ENCODE measurements at places on chromosomes 6 and 20.

GRCh38 chr20:60691966-60692615, 560.0 kb upstream of the CDH4 start:
- DNase-seq = no peak

DNA sequence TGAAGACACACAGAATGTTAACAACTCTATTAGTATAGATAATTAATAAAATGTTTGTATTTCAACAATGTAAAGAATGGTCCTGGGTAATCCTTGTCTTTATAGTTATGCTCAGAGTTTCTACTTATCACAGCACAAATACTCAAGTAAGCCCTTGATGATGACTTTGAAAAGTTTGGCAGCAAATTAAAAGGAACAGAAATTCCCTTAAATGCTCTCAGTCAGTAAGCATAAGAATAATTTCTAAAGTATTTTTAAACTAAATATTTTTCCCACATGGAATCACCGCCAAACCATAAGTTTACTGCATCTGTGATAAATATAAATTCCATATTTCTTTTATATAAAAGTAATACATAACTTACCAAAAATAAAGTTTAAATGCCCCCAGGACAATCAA, 96.1 kb downstream of the COL12A1 start:
- no peak for DNase-seq

- no peak for DNase-seq
These were observed 32.1 kb upstream of the PPP1R3G start for GRCh38 chr6:5053038-5053437.

DNA sequence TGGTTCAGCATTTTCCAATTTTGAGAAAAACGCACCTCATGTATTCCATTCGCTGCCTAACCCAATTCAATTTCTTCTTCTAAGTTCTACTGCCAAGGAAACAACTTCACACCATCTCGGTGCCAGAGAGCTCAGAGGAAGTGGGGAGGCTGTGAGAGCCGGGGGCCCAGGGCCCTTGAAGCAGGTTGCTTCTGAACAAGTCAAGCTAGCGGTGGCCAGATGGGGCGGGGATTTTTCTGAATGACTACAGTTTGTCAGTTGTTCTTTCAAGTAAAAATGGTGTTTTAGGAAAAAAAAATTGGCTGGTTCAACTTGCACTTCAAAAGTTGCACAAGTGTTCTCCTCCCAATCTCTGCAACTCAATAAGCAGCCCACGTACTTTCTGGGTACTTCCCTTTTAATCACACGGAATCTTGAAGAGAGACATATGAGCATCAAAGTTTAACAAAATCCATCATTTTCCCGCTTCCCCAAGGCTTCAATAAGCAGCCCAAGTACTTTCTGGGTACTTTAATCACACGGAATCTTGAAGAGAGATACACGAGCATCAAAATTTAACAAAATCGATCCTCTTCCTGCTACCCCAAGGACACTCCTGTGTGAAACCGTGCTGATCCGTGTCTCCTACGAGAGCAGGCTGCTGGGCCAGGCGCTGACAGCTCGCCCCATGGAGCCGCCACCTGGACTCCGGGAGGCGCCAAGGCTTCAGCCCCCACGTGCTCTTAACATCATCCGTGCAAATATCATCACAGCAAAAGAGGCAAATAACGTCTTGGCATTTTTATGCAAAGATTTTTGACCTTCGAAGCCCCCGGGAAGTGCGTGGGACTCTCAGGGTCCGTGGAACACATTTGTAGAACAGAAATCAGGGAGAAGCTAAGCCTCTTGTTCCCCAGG, 186.7 kb upstream of the PDE10A start:
- no peak for DNase-seq

GRCh38 chr6:159687341-159687740, 5.7 kb downstream of the SOD2 start:
- no peak for DNase-seq
